Stimulated activated effector memory CD8-positive, alpha-beta T cell treated with anti-CD3 and anti-CD28 coated beads, Interleukin-12 subunit alpha, Interleukin-12 subunit beta, amount 100 ng/mL, for 72 hours (primary cell): ENCODE measurements at places on chromosomes 7 and 10.

GRCh38 chr7:55557666-55558188 lies 14.6 kb downstream of the VOPP1 start:
- no peak for DNase-seq

GRCh38 chr7:29173458-29173857 lies 21.1 kb upstream of the CHN2 start:
- DNase-seq = no peak

DNA sequence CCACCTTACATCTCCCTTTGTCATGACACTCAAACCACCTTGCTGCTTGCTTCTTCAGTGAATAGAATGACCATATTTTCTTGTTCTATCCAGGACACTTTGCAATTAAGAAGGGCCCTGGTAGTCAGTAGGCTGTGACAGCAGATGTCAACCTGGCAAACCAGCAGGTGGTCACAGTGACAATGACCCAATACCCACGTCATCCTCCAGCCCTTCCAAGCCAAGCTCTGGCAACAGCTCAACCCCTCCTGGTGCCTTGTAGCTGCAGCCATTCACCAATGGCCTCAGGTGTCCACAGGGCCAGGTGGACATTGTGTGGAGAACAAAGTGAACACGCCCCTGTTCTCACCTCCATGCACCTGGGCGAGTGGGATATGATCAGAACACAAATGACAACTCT lies 87.6 kb upstream of the MACROH2A2 start:
- peak; percentile 29 for DNase-seq

DNA sequence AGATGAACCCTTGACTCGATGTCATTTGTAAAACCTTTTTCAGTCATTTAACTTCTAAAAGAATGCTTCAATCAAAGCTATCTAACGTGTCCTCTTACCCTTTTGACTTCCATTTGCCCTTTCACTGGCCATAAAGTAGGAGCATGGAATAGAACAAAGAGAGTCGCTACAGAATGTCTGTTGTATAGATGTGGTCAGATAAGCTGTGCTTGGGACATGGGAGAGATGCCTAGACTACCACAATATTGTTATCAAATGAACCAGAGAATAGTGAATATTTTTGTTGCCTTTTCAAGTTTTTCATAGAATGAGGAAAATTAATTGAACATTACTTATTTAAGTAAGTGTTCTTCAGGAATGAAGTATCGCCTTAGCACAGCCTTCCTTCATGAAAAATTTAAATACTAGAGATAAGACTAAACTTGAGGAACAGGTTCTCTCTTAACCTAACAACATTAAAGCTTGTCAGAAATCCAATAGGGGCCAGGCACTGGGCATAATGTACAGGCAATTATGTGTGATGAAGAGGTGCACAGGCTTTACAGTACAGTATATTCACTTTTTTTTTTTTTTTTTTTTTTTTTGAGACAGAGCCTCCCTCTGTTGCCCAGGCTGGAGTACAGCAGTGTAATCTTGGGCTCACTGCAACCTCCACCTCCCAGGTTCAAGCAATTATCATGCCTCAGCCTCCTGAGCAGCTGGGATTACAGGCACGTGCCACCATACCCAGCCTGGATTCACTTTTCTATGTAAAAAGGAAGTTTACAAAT lies 7.5 kb upstream of the KMT2E start:
- no peak for DNase-seq

DNA sequence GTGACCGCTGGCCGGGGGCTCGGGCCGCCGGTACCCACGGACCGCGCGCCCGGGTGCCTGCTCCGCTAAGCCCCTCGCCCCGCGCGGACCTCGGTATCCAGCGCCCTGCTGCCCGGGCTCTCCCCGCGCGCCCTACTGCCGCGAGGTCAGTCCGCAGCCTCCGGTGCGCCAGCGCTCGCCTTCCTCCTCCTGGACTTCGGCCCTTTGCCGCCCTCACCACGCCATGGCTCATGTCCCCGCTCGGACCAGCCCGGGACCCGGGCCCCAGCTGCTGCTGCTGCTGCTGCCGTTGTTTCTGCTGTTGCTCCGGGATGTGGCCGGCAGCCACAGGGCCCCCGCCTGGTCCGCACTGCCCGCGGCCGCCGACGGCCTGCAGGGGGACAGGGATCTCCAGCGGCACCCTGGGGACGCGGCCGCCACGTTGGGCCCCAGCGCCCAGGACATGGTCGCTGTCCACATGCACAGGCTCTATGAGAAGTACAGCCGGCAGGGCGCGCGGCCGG lies 483 bp downstream of the GDF10 start:
- DNase-seq = no peak

DNA sequence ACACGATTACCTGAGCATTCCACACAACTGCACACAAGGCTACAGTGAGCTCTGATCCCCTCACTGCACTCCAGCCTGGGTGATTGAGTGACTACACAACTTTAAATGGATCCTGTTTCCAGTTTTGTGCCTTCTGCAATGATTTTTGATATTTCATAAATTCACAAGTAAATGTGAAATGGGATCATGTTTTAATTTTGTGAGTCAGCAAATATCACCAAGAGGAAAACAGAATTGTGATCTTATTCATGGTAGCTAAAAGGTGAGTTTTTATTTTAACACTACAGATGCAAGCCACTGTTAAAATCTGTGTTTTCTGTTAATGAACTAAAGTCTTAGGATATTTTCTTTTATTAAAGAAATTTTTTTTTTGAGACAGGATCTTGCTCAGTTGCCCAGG lies 11.4 kb downstream of the ICA1 start:
- no peak for DNase-seq

DNA sequence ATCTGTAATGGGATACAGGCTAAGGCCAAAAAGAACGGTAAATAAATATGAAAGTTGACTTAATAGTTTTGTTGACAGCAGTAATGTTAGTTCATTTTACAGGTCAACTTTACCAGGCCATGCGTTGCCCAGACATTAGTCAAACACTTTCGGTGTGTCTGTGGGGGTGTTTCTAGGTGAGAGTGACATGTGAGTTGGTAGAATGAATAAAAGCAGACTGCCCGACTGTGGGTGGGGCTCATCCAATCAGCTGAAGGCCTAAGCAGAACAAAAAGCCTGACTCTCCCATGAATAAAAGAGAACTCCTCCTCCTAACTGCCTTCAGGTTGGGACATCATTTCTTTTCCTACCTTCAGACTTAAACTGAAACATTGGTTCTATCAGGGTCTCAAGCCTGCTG lies 132.3 kb downstream of the MTPAP start:
- DNase-seq = no peak

GRCh38 chr7:50466815-50467585 lies 16.9 kb upstream of the FIGNL1 start:
- no peak for DNase-seq

- no peak for DNase-seq
Observed at GRCh38 chr10:107159871-107160270, 4.6 kb downstream of the SORCS1 start.

DNA sequence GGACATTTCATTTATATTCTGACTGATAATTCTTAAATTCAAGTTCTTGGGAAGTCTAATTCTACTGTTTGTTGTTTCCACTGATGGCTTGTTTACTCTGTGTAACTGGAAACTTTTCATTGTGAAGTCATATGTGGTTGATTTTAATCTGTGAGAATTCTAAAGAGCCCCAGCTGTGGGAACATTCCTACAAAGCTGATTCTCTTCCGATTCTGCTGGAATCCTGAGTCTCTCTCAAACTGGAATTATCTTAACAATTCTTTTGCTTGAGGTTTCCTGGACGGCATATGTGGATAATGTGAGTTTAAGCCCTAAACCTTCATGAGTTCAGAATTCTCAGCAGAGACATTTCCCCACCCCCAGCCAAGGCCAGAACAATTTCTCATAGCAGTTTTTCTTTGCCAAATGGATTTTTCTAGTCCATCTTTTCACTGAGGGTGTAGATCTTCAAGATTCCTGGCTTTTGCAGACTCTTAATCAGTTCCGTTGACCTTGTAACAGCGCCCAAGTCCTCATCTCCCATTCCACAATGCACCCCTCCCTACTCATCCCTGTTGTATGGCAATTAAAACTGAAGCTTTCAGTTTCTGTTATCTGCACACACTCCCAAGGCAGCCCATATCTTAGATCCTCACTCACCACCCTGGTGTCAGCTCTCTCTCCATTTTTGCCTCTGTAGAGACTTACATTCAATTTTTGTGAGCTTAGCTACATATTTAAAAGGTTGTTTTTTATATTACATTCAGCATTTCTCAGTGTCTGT lies 37.6 kb downstream of the GRM8 start:
- DNase-seq = no peak
